COLO829 (cell line): ENCODE measurements at places on chromosomes 4 and X.
A peak's percentile ranks its signal among the peaks of the same experiment; 100 is the strongest.

DNA sequence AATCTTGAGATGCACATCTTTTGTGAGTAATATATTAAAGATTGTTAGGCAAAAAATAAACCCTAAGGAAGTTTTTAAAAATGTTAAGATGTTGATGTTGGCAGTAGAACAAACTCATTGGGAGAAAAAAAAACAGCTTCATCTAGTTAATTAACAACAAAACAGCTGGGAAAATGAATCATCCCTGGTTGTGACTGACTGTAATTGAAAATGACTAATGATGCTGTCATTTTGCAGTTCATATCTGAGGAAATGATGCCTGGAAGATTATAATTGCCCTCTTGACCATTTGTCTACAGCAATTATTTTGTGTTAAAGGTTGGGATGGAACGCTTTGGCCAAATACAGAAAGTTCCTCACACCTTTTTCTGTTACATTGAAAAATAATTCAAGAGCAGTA, 760.4 kb upstream of the FTHL17 start:
- no peak for DNase-seq

GRCh38 chrX:130057209-130057608, 53.1 kb downstream of the ELF4 start:
- no peak for DNase-seq

- DNase-seq = no peak
Observed at GRCh38 chrX:54785901-54786300, 12.2 kb downstream of the ITIH6 start.

DNA sequence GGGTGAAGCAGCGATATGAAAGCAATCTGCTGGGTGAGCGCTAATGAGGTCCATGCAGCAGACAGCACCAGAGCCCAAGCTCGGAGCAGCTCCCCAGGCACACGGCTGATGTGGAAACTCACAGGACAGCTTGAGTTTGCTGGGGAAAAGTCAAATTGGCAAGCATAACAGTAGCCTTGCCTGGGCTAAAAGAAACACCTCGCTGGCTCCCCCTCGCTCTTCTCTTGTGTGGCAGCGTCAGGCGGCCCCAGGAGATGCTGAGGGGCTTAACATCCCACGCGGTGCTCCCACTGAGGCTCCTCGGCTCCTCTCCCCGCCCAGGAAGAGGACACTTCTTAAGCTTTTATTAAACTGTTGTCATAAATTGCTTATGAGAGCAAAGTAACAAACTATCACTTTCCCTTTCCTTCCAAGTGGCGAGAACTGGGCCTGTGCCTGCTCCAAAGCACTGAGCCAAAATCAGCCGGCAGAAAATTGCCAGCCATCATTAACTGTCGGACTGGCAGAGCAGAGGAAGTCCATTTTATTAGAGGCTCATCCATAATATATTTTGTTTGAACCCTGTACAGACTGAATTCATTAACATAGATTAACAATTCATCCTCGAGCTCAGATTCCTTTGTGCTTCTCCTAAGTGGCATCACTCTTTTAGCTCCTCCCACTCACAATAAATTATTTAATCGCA, 111.4 kb downstream of the TSPAN5 start:
- DNase-seq = no peak

DNA sequence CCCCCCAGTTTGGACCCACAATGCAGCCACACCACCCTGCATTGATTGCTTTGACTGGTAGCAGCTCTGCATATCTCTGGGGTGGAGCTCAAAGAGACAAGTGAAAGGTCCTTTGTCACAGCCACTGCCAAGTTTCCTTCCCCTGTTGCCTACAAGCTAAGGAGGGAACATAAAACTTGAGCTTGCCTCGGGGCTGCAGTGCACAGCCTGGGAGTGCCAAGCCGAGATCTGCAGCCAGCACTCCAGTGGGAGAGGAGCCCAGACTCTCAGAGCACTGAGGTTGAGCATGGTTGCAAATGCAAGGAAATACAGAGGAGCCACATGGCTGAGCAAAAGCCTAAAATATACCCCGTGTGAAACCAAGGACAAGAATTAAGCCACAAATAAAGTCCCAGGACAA, 142.2 kb downstream of the DKK2 start:
- no peak for DNase-seq

- no peak for DNase-seq
Observed at GRCh38 chr4:2092669-2093053, 33.5 kb downstream of the NAT8L start.

DNA sequence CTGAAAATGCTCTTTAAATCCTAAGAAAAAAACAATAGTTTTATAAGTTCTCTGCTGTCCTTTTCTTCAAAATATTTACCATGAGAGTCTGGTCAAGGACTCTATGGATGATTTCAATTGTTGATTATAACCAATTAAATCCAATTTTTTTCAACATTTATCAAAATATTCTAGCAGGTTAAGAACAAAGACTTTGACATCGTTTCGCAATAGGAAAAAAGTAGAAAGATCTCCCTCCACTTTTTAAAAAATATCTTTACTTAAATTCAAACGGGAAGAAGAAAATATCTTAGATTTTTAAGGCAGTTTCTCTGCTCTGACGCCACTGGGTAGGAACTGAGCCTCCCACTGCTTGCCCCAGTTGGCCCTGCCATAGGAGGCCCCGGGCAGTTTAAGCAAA, 44.7 kb upstream of the TMEM154 start:
- DNase-seq = no peak

DNA sequence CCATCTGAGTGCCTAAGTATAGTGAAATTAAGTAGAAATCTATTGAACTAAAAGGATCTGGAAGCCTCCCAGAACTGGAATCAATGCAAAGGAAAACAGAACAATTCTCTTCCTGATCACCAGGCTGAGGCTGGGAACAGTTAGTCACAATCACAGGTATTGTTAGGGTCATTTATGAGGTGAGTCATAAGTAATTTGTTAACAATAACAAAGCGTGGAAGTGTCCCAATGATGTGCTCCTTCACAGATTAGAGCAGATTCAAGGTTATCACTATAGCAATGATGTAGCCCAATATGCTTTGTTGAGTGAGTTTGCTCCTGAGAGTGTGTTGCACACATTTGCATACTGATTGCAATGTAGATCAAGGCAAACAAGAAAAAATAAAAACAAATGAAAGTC, 228.1 kb downstream of the ZNF674 start:
- peak; percentile 19 for DNase-seq
